Kasumi-1 (cell line): ENCODE measurements at places on chromosomes 6 and 20.

DNA sequence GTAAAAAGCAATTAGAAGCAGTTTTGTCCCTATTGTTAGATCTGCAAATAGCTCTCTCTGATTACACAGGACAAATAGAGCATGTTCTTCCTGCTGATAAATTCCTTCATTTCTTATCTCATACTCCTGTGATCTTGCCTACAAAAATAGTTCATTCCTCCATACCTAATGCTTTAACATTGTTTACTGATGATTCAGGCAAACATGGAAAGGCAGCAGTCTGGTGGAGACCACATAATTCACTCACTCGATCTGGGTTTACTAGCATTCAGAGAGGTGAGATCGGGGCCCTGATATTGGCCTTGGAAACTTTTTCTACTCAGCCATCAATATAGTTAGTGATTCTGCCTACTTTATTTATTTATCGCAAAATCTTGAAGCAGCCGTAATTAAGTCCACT is 20.2 kb downstream of the HLA-DPA1 start:
- DNase-seq, result no peak

DNA sequence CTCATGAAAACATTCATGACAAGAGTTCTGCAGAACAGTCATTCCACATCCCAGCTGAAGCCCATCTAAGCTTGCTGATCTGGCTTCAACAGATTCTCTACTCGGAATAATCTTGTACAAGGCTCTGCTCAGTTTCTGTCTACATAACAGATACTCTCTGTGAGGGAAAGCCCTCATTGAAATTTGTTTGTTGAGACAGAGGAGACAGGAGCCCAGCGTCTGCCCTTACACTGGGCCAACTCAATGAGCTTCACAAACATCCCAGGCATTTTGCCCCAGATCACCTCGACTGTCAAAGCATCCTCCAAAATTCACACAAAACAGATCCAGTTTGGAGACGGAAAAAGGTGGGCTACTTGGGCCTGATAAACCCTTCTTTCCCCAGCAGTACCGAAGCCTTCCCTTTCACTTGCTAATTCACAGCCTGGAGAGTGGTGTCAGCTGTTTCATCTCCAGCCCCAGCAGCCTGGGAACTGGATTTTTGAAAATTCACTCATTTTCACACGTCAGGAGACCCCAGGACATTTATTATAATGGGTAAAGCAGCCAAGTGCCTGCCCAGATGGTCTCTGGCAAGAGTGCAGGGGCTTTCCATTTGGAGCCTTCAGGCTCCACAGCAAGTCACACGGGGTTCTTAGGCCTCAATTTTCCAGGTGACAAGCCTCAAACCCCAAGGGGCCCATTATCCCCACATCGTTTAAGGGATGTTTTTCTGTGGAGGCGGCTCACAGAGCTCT is 7.3 kb downstream of the CCDC167 start:
- DNase-seq, result no peak

GRCh38 chr6:43768983-43769525 is 957 bp upstream of the VEGFA start:
- no peak for DNase-seq

- no peak for DNase-seq
Measured at GRCh38 chr6:47579040-47579439, 101.5 kb downstream of the CD2AP start.

- no peak for DNase-seq
Measured at GRCh38 chr6:138620630-138621029, 121.3 kb upstream of the NHSL1 start.
